ENCODE measurements at places on chromosomes 4 and X.
A peak's percentile ranks its signal among the peaks of the same experiment; 100 is the strongest.

DNA sequence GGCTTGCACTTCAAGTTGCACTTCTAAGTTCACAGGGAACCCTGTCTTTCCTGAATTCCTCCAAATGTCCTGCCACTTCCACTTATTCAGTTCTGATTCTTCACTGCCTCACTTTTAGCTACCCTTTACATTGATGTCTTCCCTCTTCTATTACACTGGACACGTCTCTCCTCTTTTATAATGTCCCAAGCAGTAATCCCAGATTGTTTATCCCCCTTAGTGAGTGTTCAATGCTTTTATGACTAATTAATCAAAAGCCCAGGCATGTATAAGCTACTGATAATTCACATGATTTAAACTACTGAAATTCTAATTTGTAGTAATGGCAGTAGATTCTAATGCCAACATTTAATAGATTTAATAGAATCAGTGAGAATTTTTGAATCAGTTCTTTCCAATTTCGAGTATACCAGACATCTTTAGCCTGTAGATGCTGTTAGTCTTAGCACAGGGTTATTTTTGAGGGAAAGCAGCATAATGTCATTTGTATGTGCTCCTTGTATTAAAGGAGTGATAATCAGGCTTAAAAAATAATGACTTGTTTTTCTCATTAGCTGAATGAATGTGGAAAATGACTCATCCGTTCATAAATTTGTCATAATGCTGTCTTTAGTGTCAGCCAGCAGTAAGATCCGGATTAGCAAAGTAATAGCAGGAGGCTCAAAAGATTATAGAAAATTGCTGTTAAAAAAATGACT, 703.1 kb downstream of the CENPC start:
- no peak for DNase-seq
- H3K4me3 ChIP-seq, result no peak overlapping the region
- peaks cover 4% of the 10 kb centered on the region for H3K4me1 ChIP-seq

GRCh38 chr4:6281436-6282313, 12.0 kb downstream of the WFS1 start:
- no peaks in the 10 kb centered on the region for H3K27me3 ChIP-seq
- DNase-seq, result no peak
- no peak overlapping the region for H3K27ac ChIP-seq

DNA sequence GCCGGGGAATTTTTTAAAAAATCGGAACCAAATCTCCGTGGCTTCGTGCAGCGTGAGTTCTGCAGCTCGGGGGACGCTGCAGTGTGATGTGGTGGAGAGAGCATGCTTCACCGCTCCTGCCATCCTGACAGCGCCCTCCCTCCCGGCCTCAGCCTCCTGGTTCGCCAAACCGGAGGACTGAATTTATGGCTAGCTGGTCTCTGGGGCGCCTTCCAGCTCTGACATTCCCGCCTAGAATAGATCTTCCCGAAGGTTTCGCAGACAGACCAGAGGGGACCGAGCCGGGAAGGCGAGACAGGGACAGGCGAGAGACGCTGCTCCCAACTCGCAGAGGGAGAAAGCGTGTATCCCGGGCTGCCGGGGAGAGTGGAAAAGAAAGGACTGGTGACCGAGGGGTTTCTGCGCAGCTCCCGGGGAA, 25.9 kb downstream of the HOPX start:
- H3K27me3 ChIP-seq, result peaks cover 85% of the 10 kb centered on the region
- peak overlapping the region; percentile 18 for H3K27ac ChIP-seq
- H3K36me3 ChIP-seq, result no peaks in the 10 kb centered on the region
- peaks cover 35% of the 10 kb centered on the region for H3K4me1 ChIP-seq

GRCh38 chr4:139330283-139330682, 28.0 kb upstream of the NDUFC1 start:
- peaks cover 4% of the 10 kb centered on the region for H3K4me1 ChIP-seq
- no peak overlapping the region for H3K4me3 ChIP-seq
- DNase-seq, result no peak
- H3K27ac ChIP-seq, result no peak overlapping the region

DNA sequence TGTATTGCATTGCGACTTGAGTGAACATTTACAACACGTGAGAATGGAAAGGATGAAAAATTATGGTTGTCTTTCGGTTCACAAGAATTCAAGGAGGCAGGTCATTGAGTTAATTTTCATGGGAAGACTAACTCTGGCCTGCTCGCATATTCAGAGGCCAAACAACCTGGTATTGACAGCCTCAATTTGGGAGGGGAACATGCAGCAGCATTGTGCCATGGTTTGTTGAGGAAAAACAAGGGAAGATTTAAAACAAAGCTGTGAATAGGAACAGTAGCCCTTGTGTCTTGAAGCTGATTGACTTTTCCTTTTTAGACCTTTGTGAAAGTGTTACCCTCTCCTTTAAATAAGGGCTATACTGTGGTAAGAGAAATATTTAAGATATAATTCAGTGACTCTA, 31.9 kb downstream of the FAT4 start:
- no peak overlapping the region for H3K4me3 ChIP-seq
- no peaks in the 10 kb centered on the region for H3K36me3 ChIP-seq
- H3K27ac ChIP-seq, result no peak overlapping the region
- DNase-seq, result no peak
- H3K4me1 ChIP-seq, result peaks cover 13% of the 10 kb centered on the region
- no peaks in the 10 kb centered on the region for H3K27me3 ChIP-seq

DNA sequence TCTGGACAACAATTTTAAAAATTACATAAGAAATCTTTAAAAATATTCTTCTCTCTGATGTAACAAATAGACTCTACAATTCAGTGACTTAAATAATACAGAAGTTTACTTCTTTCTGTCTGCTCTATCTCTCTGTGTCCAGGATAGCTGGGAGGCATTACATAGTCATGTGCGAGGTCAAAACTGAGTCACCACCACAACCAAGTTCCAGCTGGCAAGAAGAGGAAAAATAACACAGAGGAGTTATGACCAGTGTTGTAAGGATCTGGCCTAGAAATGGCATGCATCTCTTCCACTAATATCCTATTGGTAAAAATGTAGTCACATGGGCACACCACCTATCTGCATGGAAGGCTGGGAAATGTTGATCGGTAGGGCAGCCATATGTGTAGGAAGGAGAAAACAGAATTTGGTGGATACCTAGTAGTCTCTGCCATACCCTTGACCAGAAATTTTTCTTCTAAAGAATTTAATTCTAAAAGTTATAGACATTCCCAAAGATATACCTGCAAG, 39.4 kb upstream of the WDFY3 start:
- no peaks in the 10 kb centered on the region for H3K4me1 ChIP-seq
- H3K27me3 ChIP-seq, result no peaks in the 10 kb centered on the region
- H3K27ac ChIP-seq, result no peak overlapping the region
- no peak overlapping the region for H3K4me3 ChIP-seq
- H3K36me3 ChIP-seq, result no peaks in the 10 kb centered on the region

Measured in mesothelial cell of epicardium (in vitro differentiated cells).